ENCODE measurements at places on chromosomes 6 and 20.

GRCh38 chr6:121550491-121551010, 115.1 kb downstream of the GJA1 start:
- no peak for DNase-seq

DNA sequence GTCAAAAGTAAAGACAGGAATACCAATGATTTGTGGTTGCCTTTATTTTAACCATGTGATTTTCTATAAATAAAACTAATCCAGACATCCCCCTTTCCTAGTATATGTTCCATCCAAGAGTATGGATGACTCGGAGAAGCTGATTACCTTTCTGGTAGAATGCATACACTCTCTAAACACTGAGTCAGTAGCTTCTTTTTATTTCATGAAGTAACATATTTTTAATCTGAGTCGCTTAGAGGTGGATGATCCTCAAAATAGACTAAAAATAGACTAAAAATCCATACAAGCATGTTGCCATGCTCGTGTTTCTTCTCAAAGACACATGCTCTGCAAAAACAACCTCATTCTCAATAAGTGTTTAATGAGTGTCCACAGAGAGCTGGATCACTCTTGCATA, 263.7 kb downstream of the COL12A1 start:
- DNase-seq, result no peak

DNA sequence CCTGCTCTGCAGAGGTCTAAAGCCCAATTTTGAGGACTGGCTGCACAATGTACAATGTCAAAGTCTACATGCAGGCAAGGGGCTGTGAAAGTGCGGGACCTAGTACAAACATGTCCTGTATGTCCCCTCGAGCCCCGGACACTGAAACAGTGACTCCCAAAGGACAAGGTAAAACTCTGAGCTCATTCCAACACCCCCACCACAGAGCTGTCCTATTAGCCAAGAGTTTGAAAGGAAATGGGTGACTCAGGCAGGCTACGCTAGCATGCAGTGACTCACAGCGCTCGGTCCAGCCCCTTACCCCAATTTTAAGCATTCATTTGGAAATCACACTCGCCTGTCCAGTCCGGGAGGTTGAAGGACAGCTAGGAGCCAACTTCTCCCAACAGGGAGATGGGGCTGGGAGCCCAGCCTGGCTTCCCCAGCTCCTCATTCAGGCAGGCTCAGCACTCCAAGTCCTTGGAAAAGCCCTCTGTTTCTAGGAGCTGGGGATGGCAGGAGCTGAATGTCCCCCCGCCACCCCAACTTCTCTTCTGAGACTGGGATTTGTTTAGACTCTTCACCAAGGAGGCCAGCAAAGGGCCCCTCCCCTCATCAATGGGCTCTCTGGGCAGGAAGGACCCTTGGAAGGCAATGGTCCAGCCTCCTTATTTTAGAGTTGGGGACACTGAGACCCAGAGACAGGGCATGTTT, 3.9 kb downstream of the SDC4 start:
- peak; percentile 65 for DNase-seq

DNA sequence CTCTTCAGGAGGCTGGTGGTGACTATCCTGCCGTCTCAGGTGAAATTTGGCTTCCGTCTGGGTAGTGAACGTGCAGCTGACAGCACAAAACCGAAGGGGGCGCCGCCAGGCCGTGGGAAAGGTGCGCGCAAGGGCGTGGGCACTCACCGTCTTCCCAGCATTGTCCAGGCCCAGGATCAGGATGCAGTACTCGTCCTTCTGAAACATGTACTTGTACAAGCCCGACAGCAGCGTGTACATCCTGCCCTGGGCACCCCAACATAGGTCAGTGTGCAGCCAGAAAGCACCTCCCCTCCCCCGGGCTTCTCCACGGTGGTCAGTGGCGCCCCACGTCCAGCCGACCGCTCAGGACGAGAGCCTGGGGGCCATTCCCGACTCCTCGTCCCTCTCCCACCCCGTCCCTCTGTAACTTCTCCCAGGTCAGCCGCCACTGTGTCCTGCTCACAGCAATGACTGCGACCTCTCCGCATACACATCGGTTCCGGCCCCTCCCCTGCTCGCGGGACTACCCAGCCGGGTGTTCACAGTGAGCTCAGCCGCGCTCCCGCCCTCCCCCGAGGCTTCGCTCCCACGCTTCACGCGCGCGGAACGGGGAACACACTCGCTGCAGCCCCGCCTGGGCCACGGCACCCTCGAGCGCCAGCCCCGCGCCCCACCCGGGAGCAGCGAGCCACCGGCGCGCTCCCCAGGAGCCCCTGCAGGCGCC, 771 bp downstream of the ARFRP1 start:
- DNase-seq, result no peak

GRCh38 chr6:32664354-32664753, 2.1 kb downstream of the HLA-DQB1 start:
- DNase-seq, result no peak

Data from AML-193 (cell line).